ENCODE measurements at places on chromosomes 7 and 10. TPM values are rescaled to one million over a fixed set of nuclear protein-coding genes. Genes with fewer than 3 reads are reported as not detected.

DNA sequence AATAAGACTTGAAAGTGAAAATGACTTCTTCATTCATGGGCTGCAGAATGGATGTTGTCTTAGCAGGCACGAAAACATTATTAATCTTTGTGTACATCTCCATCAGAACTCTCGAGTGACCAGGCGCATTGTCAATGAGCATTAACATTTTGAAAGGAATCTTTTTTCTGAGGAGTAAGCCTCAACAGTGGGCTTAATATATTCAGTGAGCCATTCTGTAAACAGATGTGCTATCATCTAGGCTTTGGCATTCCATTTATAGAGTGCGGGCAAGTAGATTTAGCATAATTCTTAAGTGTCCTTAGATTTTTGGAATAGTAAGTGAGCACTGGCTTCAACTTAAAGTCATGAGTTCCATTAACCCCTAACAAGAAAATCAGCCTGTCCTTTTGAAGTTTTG is 33.1 kb downstream of the PTTG1IP2 start:
- DNase-seq: no peak

- DNase-seq: no peak
Observed at GRCh38 chr10:133087045-133087678, 562 bp upstream of the ADGRA1 start.

DNA sequence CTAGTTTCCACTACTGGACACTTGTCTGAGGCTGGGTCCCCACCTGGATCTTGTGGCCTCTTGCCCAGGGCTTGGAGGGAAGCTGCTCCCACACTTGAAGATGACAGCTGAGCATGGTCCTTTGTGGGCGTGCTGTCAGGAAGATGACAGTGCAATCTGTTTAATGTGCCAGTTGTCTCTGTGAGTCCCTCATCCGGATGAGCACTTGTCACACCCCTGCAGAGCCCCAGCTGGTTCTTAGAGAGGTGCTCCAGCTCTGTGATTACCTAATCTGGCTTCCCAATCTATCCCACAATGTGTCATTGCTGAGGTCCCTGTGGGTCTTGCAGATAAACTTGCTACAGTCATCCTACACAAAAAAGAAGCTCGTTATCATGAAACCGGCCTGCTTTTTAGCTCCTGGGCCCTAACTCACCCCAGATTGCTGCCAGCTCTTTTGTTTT is 34.8 kb upstream of the CCSER2 start:
- DNase-seq: no peak

DNA sequence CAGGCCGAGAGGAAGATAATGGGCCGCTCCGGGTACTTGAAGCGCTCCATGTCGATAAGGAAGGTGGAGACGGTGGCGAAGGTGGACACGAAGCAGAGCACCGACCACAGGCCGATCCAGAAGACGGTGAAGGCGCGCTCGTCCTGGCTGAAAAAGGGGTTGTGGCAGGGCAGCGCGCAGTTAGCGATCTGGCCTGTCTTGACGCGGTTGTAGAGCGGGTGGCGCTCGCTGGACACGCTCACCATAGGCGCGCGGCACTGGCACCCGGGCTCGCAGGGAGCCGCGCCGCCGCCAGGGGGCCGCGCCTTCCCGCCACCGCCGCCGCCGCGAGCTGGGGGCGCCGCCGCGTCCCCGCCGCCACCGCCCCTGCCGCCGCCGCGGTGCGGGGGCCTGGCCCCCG is 1.6 kb downstream of the FZD8 start:
- no peak for DNase-seq

- no peak for DNase-seq
Observed at GRCh38 chr7:116258734-116259133, 48.4 kb downstream of the TES start.

DNA sequence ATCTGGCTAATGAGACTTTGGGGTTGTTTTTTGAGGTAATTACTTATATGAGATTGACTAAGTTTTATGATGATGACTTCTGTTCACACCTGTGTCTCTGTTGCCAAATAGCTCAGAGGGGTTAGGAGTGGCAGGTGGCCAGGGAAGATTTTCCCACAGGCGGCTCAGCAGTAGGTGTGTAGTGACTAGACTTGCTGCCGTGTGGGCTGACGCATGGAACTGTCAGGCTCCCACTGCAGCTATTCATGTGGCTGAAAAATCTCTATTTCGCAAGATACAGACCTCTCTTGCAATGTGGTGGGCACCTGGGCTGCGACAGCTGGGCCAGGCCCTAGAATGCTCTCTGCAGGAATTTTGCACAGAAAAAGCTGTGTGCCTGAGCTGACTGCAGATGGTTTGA is 1.4 kb downstream of the CPA4 start:
- DNase-seq: peak; percentile 75

DNA sequence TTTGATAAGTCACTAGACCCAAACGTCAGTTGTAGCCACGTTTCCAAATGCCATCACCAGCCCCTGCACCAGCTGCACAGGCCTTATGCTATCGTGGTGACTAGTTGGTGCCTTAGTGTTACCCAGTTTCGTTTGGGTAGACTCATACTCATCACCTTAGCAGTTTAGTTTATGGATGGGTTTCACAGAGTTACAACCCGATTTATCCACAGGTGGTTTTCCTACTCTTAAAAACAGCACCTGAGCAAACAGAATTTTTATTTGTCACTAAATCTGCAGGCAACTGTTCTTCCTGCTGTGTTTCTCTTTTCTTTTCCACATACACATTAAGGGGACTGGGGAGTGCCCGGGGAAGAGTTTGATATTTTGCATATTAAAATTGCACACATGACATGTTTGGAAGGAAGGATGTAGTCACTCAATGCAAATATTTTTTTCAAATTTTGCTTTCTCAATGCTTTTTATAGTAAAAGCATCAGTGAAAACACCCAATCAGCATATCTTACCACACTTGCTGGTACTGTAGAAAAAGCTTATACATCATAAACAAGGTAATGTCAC is 41.6 kb downstream of the PDSS1 start:
- no peak for DNase-seq

DNA sequence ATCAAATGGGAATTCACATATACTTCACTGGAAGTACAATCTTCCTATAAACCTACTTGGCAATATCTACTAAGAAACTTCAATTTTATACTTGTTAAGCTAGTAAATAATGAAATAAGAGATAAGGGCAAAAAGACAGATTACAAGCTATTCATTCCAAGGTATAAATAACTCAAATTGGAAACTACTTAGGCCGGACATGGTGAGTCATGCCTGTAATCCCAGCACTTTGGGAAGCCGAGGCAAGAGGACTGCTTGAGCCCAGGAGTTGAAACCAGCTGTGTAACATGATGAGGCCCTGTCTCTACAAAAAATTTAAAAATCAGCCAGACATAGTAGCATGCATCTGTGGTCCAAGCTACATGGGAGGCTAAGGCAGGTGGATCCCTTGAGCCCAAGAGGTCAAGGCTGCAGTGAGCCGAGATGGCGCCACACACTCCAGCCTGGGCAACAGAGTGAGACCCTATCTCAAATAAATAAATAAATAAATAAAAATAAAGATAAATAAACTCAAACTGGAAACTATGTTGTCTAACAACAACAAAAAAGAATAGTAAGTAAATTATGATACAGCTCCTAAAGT is 37.6 kb downstream of the ARHGAP21 start:
- DNase-seq: no peak

GRCh38 chr10:19572056-19572455 is 244.2 kb upstream of the PLXDC2 start:
- DNase-seq: no peak

DNA sequence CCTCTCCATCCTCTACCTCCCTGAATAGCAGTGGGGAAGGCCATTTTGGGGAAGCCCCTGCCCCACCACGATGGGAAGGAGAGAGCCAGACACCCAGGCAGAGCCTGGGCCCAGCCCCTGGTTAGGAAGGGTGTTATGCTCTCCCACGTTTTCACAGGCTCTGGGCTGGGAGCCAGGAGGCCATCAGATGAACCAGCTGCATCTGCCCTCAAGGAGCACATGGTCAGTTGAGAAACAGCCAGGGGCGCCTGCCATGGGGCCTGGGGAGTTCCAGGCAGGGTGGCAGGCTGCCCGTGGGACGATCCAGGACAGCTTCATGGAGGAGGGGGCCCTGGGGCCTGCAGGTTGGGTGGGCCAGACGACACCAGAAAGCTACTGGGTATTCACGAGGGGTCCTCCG is 47.5 kb downstream of the CAMK2B start:
- DNase-seq: no peak

DNA sequence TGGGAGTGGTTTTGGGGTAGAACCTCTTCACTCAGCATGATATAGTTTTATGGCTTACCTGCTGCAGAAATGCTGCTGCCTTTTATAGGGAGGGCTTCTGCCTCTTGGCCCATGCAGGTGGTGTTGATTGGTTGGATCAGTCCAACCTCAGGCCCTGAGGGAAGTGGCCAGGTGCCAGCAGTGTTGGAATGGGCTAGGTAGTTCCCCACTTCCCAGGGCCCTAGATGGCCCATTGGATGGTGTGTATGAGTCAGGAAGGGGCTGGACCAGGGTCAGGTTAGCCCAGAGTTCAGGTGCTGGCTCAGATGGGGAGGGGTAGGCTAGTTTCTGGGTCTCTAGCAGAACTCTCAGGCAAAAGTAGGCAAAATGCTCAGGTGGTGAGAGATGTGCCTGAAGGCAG is 455.5 kb downstream of the CCSER2 start:
- no peak for DNase-seq

DNA sequence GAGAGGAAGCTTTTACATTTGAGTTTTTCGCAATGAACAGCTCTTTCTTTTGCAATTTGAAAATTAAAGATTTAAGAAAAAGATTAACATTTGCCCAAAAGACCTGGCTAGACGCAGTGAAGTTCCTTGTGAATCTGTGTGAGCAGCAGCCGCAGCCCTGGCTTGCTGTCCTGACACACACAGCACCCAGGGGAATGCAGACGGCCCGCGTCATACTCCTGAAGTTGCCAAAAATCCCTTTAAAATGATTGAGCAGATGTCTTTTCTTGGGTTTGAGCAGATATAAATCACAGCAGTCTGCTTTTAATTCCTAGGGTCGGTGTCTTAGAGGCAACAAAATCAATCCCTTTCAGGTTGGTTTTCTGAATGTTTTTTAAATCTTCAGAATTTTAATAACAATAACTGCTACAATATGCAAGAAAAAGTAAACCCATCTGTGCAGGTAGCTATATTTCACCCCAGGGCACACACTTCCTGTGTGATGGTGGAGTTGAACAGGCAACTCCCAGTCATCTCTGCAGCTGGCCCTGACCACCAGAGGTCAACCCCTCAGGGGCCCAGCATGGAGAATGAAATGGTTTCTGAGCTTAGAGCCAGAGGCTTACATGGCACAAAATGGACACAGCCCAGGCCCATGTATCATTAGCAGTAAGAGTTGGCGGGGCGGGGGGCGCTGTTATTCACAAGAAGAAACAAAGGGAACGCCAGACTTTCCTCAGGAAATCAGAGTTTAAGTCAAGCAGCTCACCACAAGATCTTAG is 32.2 kb upstream of the TRIL start:
- DNase-seq: no peak

GRCh38 chr7:50856806-50857205 is 74.1 kb upstream of the GRB10 start:
- DNase-seq: no peak

DNA sequence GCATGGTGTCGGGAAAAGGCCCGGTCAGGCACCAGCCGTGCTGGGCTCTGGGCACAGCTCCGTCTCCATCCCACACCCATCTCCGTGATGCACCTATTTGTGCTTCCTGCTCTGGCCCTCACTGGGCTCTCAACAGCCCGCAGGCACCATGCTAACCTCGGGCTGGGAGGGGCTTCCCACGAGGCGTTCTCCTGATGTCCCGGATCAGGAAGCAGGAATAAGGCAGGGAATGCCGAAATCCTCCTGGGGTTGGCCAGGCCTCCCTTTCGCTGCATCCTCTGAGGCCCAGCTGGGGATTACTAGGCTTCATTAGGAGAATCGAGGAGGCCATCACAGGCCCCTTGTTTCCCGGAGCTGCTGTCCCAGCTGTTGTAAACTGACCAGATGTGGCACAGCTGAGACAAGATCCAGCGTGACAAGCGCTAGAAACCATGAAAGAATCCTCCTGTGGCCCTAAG is 72.0 kb downstream of the FAM53B start:
- no peak for DNase-seq

- no peak for DNase-seq
Observed at GRCh38 chr10:127908106-127908958, 1.4 kb downstream of the PTPRE start.

DNA sequence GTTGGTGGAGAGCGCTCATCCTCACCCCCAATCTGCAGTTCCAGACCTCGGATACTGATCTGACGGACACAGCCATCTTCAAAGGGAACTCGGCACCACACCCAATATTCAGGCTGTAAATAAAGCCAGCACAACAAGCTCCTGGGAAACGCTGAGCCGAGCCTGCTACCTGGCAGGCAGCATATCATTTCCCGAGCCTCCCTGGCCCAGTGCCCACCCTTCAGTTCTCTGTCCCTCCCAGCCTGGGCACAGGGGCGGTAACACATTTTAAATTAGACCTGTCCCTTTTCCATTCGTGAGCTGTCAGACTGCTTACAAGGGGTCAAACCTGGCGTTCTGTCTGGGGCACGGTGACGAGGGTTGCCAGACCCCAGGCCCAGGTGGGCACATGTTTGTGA is 250.5 kb downstream of the ARHGAP12 start:
- no peak for DNase-seq

GRCh38 chr10:3750854-3751253 is 34.2 kb downstream of the KLF6 start:
- DNase-seq: no peak

DNA sequence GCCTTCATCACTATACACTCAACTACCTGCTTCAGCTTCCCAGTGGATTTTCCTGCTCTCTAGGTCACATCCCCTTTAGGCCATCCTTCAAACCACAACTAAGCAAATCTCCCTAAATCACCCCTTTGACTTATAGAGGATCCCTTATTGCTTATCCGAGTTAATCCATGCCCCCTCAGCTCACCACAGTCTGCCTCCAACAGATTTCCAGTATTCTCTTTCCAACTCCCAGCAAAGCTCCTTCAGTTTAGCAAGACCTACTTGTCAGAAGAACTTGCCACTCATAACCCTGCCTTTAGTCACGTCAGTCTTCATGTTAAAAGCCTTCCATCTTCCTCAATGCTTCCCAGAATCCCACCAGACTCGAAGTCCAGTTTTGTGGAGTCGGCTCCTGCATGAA is 38.6 kb downstream of the RAPGEF5 start:
- no peak for DNase-seq

The SPACDR gene
- 0.37 TPM for polyA plus RNA-seq

The KCP gene
- not detected for polyA plus RNA-seq

The LRRD1 gene
- 0.04 TPM for polyA plus RNA-seq

The ABCB8 gene
- polyA plus RNA-seq: 25.2 TPM

The PIK3CG gene
- polyA plus RNA-seq: not detected

The LAMB1 gene
- polyA plus RNA-seq: 97.9 TPM

The CALCR gene
- not detected for polyA plus RNA-seq

The TRIM74 gene
- not detected for polyA plus RNA-seq

The BCCIP gene
- polyA plus RNA-seq: 102 TPM

The NAT16 gene
- not detected for polyA plus RNA-seq

Measured in keratinocyte (primary cell).